Fibroblast of skin of scalp (primary cell): ENCODE measurements at places on chromosomes 6 and 20.
A peak's percentile ranks its signal among the peaks of the same experiment; 100 is the strongest.

DNA sequence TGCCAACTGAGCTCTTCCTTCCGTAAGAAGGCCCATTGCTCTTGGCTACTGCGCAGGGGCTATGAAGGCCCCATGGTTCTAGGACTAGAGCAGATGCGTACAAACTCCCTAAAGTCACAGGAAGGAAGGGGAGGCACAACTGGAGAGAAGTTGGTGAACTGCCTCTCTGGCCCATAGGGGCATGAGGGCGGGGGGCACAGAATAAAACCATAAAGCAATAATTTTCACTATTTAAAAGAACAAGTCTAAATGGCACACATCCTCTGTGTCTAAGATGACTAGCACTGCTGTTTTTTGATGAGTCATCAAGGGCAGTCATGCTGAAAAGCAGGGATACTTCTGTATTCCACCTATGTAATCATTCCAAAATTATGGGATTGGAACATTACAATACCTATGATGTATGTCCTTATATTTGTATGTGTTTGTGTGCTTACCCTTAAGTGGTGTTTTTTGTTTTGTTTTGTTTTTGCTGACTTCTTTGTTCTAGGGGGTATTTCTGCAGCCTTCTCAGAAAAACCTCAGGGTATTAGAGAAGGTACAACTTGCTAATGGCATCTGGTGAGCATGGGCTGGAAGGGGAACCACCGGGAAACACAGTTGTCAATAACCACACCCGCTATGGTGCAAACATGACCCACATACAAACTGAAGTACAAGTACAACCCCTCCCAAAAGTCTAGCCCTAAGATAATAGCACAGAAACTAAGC lies 36.9 kb downstream of the B4GALT5 start:
- peak; percentile 50 for DNase-seq

GRCh38 chr6:116575227-116575626 lies 3.9 kb downstream of the RWDD1 start:
- no peak for DNase-seq

- DNase-seq: peak; percentile 79
Observed at GRCh38 chr6:108944707-108945680, 96.8 kb downstream of the ARMC2 start.

DNA sequence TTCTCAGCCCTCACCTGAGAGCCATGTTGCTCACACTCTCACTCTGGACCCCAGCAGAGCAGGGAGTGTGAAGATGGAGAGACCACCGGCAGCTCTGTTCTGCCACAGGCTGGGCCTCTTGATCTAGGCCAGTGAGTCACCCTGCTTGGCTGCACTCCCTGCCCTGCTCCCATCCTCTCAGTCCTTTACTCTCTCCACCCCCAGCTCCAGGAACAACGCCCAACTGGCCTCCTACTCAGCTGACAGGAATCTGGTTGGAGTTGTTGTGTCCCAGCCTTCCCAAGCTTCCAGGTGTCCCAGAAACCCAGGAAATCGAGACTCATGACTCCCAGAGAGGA lies at the start of gene PSORS1C1:
TSS of gene PSORS1C1 (plus strand) at position 260 of the 338 bp plus-strand sequence. CDS start 14,833 bp downstream, outside the sequence.
- DNase-seq: peak; percentile 98

- peak; percentile 64 for DNase-seq
Observed at GRCh38 chr6:39102071-39102820, 12.7 kb downstream of the SAYSD1 start.

- no peak for DNase-seq
Observed at GRCh38 chr6:135236319-135236718, 55.2 kb downstream of the MYB start.

DNA sequence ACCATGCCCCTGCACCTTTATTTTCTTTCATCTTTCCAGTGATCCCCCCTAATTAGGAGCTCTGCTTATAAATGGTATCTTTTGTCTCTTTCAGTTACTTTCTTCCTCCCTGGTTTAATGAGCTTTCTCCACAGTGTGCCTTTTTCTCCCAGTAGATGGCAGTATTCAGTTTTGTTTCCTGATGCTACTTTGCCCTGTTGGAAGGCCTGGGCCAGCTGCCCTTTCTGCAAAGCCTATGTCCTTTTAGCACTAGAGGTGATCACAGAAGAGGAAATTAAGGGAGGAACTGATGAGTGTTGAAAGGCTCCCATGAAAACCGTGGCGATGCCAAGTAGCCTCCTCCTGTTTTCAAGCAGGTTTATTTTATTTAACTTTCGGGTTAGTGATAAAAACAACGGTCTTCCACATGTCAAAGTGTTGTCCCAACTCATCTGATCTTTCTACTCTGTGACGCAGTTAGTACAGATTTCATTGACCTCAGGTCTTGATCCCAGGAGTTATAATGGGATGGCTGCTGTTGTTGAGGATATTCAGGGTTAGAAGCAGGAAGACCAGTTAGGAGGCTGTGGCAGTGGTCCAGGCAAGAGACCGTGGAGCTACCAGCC lies 184.2 kb upstream of the BMP2 start:
- DNase-seq: peak; percentile 58
